Activated CD8-positive, alpha-beta memory T cell treated with anti-CD3 and anti-CD28 coated beads for 1 hour (primary cell): ENCODE measurements at places on chromosomes 5 and 9.

DNA sequence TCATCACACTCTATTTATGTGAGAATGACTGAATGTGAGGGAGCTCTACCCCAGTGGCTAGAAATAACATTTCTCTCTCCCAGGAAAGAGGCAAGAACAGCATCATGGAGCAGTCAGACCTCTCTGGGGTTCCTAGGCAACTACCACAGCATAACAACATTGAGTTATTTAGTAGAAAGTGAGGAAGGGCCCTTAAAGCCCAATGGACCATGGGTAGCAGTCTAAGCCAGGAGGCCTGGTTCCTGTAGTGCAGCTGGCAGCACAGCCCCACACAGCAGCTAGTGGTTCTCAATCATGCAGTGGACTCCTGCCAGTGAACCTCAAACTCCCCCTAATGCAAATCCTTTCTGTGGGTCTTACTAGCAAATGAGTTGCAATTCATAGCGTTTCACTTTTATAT is 55.3 kb downstream of the SPEF2 start:
- DNase-seq = no peak

DNA sequence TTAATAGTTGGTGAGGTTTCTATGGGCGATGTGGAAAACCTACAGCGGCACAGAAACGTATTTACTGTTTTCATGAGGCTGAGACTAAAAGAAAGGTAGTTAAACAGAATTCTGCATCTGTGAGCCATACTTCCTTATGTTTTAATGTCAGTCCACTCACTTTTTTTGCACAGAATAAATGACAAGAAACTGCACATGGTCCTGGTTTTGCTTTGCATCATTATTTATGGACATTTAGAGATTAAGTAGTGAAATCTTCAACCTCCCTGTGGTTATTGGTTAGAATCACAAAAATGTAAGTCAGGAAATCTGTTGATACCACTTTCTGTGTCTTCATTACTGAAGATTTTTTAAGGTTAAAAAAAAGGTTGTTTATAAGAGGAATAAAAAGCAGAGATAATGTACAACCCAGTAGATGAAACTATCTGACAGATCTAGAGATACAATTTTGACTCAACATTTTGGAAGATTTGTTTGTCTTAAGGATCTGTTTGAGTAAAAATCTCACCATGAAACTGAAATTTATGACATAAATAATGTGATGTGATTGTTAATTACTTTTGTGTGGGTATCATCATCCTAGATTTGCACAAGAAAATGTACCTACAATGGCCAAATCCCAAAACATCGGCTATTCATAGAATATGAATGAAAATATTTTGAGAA is 2.4 kb downstream of the PRR16 start:
- no peak for DNase-seq

GRCh38 chr5:52928689-52929088 is 60.5 kb upstream of the ITGA2 start:
- no peak for DNase-seq

GRCh38 chr9:94805585-94805984 is 79.1 kb downstream of the AOPEP start:
- no peak for DNase-seq

DNA sequence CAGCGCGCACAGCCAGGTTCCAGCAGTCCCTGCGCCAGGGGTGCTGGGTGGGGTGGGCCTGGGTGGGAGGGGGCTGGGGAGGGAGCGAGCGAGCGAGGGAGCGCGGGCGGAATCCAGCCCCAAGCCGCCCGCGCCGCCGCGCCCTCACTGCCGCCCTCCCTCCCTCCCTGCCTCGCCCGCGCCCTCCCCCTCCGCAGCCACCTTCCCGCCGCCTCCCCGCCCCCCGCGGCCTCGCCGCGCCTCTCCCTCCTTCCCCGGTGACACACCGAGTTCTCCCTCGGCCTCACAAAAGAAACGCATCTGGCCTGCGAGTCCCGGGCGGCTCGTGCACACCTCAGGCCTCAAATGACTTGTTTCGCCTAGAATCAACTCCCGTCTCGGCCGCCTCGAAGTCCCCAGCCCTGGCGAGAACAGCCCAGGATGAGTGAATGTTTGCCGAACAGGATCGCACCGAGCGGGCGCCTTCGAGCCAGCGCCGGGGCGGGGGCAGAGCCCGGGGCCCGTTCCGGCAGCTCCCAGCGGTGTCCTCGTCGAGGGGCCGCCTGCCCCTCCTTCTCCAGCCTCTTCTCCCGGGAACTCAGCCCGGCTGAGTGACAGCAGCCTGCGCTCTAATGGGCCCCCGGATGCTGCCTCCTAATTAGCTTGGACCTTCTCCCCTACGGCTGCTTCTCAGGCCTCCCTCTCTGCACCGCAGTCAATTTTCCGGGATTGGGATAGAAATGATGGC is 371 bp upstream of the PITX1 start:
- DNase-seq = no peak

- no peak for DNase-seq
Measured at GRCh38 chr5:89324990-89325389, 442.0 kb upstream of the MEF2C start.

DNA sequence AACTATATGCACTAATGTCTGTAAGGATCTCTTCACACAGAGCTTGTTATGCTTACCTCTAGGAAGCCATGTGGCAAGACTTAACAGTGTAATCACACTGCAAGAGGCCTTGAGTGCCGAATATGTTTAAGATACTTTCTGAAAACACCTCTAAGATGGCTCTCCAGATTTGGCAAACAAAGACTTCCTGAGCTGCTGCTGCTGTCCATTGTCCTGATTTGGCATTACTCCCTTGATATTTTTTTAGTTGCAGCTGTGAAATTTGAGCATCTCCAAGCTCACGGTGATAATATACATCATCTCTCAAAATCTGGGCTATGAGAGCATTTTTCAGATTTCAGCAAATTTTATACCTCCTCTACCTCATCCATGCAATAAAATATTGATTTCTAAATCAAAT is 384.5 kb upstream of the CDH6 start:
- DNase-seq = no peak

- no peak for DNase-seq
Measured at GRCh38 chr5:175123542-175123941, 320.4 kb downstream of the DRD1 start.

GRCh38 chr5:181224390-181225229 is 1.5 kb downstream of the TRIM41 start:
- DNase-seq = no peak

DNA sequence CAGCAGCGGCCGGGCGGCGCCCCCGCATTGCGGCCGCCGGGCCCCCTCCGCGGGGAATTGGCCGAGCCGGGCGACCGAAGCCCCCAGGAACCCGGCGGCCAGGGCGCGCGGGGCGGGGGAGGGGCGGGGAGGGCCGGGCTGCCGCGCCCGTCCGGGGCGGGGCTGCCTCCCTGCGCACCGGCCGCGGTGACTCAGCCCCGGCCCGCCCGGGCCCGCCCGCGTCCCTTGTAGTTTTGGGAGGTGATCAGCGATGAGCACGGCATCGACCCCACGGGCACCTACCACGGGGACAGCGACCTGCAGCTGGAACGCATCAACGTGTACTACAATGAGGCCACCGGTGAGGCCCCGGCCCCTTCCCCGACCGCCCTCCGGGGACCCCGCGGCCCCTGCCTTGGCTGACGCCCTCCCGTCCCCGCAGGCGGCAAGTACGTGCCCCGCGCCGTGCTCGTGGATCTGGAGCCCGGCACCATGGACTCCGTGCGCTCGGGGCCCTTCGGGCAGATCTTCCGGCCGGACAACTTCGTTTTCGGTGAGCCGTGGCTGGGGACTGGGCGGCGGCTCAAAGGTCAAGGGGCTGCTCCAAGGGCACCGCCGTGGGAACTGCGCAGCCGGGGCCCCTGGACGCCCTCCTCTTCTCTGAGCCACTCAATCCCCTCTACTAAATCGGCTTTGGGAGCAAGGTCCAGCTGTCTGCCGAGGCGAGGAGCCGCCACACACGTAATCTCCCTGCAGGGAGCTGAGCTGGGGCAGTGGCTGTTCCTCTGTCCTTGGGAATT is 592 bp downstream of the TUBB4B start:
- peak; percentile 56 for DNase-seq

DNA sequence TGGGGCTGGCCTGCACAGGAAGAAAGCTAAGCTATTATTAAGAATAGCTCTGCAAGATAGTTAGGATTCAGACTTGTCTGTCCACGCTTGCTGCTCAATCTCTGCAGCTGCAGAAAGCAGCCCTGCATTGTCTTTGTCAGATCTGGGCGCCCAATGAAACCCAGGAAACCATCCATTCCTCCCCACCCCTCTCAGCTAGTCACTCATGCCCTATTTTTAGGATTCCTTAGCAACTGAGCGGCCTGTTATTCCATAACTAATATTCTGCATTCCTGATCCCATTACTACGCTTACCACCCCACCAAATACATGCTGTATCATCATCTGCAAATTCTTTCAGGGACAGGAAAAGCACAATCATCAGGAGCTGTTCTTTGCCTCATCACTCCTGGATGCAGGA is 52.9 kb upstream of the APC start:
- DNase-seq = no peak

DNA sequence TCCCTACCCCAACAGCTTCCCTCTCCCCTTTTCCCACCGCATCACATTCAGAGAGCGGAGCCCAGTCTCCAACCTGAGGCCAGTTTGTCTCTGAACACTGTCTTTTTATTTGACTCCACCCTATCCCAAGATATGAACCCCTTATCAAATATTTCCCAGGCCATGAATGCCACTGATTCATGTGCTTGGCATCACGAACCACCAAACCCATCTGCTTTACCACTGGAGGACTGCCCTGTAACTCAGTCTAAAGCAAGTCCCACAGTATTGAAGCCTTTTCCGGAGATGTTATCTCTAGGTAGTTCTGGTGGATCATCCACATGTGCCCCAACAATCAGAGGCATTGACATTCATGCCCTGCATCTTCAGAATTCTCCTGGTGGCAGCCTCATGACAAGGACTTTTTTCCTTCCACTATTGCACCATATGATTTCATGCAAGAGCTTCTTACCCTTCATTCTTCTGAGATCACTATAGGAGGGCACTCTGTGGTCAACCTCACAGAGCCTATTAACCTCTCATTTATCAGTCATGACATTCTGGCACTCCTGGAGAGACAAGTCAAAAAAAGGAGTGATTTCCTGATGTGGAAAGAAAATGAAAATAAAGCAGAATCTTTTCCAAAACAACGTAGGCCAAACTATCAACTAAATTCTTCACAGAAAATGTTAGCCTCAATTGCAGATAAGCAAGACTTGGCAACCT is 12.3 kb upstream of the SPATA31D4 start:
- no peak for DNase-seq

- DNase-seq = no peak
Measured at GRCh38 chr5:157045601-157046000, 13.3 kb downstream of the HAVCR1 start.

- DNase-seq = no peak
Measured at GRCh38 chr9:81849631-81850259, 78.5 kb upstream of the SPATA31D4 start.

DNA sequence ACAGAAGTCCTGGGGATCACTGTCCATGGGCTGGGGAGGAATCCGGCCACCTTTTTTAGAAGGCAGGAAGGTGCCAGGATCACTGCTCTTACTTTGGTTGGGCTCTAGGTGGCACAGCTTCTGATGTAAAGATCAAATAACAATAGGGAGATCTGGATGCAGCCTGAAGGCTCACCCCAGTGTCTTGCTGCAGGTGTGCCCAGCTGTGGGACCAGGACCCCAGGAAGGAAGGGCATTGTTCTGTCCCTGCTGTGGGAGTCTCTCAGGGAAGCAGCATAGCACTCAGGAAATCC is 69.6 kb downstream of the DAB2IP start:
- DNase-seq = no peak

GRCh38 chr9:91677331-91677730 is 253.7 kb upstream of the NFIL3 start:
- no peak for DNase-seq

GRCh38 chr5:132681983-132682382 is 8.2 kb downstream of the IL4 start:
- no peak for DNase-seq

- no peak for DNase-seq
Measured at GRCh38 chr5:36177715-36178523, 26.0 kb downstream of the SKP2 start.

GRCh38 chr9:37229882-37230482 is 109.6 kb downstream of the ZCCHC7 start:
- DNase-seq = no peak

- no peak for DNase-seq
Measured at GRCh38 chr9:78626971-78627370, 330.0 kb downstream of the PSAT1 start.

DNA sequence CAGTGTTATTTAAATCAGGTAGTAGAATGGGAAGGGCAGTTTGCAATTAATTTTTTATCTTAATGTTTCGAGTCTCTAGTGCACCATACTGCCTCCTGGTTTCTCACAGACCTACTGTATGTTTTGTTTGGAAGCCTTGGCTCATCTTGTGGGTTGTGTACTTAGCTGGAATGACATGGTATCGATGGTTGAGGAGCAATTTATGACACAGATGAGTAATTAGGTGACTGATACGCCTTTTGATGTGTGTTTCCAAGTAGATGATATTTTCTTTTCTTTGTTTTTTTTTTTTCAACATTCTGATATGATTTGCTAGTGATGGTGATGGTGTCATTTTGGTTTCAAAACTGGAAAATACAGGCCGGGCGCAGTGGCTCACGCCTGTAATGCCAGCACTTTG is 16.1 kb downstream of the BASP1 start:
- no peak for DNase-seq

DNA sequence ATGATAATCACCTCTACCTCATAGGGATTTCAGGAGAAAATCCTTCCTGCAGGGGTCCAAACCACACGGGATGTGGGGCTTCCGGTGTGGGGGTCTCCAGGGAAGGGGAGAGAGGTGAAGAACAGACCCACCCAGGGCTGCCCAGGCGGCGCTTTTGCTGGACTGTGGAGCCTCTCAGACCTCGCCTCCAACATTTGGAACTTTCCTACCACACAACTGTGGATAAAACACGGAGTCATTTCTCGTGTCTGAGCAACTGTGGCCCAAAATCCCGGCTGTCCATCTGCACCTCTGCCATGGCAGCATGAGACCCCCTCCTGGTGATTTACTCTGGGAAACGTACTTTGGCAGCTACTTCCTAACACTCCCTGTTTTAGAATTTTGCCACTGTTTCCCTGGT is 307.8 kb upstream of the IRX4 start:
- DNase-seq = no peak
